ENCODE measurements at places on chromosomes 16 and 17.

DNA sequence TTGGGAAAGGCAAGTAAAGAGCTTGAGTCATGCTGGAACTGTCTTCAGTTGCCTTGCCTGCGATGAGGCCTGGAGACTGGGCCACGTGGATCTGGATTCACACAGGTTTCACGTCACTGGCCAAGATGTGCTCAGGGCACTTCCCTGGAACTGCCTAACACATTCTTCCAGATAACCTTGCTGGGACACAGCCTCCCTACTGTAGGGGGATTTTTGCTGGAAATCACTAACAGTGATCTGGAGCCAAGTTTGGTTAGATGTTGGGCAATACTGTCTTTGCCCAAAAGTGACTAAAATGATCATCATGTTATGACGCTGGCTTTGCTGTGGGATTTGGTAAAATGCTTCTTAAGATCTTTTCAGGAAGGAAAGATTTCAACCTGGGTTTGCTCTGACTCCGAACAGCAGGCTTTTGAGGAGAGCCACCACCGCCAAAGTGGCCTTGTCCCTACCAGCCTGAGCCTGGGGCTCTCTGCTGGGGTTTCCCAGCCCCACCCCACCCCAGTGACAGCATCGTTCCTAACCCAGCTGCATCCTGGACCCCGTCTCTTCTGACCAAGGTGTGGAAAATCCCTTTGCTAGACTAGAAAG, 14.7 kb downstream of the C1QTNF1 start:
- DNase-seq = no peak

GRCh38 chr16:59698346-59699020, 964.4 kb upstream of the GOT2 start:
- no peak for DNase-seq

DNA sequence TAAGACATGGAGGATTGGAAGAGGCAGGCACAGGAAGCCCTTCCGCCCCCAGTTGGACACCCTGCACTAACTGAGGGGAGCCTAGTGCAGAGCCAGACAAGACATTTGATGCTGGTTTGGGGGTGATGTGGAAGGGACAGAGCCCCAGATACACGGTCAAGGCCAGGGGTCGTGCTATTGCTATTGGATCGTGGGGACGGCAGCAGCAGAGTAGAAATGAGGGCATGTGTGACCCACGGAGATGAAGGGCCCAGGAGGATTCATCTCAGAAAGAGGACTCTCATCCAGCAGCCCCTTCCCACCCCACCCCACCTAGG, 2.0 kb upstream of the VAMP2 start:
- no peak for DNase-seq

DNA sequence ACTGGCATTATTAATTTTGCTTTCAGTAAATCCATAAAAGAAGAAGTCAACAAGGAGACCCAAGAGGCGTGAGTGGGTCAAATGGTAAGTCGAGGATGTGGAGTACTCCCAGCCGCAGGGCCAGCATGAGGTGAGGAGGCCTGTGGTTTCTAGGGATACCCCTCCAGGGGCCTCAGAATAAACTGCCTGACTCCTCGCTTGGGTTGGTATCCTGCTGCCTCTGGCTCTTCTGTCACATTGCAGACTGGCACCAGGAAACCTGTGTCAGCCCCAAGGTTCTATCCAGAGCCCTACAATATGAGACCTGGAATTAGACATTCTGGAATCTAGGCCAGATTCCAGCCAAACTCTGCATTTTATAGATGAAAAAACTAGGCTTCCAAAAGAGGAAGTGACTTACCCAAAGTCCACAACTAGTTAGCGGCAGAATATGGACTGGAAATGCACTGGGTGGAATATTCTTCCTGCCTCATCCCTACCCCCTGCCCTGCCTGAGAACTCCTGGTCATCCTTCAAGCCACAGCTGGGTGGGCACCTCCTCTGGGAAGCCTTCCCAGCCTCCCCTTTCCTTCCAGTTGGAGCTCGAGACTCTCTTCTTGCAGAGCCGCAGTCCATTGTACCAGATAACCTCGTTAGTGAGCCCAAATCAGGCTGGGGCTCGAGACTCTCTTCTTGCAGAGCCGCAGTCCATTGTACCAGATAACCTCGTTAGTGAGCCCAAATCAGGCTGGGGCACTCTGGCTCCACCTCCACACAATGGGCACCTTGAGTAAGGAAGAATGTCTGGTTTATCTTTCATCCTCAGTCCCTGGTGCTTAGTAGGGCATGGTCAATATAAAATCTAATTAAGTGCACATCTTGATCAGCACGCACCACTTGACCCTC, 22.6 kb downstream of the C17orf67 start:
- no peak for DNase-seq

DNA sequence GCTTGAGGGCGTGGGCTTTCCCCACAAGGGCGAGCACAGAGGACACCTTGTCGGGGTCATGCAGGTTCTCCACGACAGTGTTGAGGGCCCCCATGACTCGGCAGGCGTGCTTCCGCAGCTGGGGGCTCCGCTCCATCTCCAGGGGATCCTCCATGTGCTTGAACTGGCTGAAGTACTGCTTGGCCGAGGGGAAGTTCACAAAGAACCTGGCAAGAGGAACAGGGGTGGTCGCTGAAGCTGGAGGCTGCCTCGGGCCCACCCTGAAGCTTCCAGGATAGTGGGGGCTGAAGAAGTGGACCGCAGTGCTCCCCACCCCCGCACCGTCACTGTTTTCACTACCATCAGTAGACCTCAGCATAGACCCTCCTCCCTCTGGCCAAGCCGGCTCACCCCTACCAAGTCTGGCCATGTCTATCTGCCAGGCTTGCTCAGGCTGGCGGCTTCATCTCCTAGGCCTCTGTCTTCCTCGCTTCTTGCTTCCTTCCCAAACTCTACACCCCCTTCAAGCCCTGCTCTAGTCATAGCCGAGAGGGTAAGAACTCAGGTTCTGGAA, 5.9 kb downstream of the CYGB start:
- DNase-seq = no peak

GRCh38 chr17:3655766-3656165, 12.6 kb downstream of the TAX1BP3 start:
- no peak for DNase-seq

- DNase-seq = peak; percentile 98
Measured at GRCh38 chr16:70380919-70381603, 34.4 kb downstream of the DDX19A start.

GRCh38 chr16:23114131-23114904, 34.9 kb downstream of the USP31 start:
- no peak for DNase-seq

- no peak for DNase-seq
Measured at GRCh38 chr16:81987121-81987520, 24.1 kb downstream of the SDR42E1 start.

GRCh38 chr17:44209786-44210341, 9.6 kb downstream of the UBTF start:
- DNase-seq = no peak

- no peak for DNase-seq
Measured at GRCh38 chr16:28496844-28497243, 2.4 kb downstream of the APOBR start.

DNA sequence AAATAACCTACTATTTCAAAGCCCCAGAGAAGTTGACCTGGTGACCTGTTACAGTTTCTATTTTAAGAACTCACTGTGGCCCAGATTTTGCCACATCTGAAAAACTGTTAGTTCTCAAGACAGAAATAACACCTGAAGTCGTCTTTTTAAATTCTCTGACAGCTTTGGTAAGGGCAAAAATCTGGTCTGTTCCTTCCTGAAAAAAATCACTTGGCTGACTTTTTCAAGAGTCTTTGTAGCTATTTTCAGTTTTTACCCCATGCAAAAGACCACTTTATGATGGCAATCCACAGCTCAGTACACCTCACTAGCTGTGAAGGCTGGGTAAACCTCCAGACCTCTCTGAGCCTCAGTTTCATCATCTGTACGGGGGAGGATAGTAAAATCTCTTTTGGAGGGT, 60.7 kb upstream of the SREBF1 start:
- no peak for DNase-seq

GRCh38 chr16:86772671-86773353, 194.5 kb downstream of the FOXL1 start:
- DNase-seq = no peak

- DNase-seq = peak; percentile 47
Measured at GRCh38 chr16:80526418-80527061, 14.3 kb upstream of the DYNLRB2 start.

GRCh38 chr17:41532947-41533570, 5.0 kb upstream of the KRT19 start:
- DNase-seq = no peak

GRCh38 chr16:53176434-53176833, 121.6 kb downstream of the CHD9 start:
- no peak for DNase-seq

GRCh38 chr17:2449486-2449885, 48.6 kb upstream of the MNT start:
- no peak for DNase-seq

- DNase-seq = no peak
Measured at GRCh38 chr16:89658221-89658879, 714 bp downstream of the SPATA33 start.

DNA sequence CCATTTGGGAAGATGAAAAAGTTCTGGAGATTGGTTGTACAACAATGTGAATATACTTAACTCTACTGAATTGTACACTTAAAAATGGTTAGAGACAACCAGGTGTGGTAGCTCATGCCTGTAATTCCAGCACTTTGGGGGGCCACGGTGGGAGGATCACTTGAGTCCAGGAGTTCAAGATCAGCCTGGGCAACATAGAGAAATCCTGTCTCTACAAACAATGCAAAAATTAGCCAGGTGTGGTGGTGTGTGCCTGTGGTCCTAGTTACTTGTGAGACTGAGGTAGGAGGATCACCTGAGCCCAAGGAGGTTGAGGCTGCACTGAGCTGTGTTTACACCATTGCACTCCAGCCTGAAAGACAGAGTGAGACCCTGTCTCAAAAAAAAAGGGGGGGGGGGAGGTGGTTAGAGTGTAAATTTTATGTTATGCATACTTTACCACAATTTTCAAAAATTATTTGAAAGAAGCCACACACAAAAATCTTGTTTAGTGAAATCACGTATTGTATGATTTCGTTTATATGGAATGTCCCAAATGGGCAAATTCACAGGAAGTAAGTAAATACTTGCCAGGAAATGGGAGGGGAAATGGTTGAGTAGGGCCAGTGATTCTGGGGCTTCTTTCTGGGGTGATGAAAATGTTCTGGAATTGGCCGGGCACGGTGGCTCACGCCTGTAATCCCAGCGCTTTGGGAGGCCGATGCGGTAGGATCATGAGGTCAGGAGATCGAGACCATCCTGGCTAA, 37.1 kb upstream of the AMZ2 start:
- DNase-seq = no peak

DNA sequence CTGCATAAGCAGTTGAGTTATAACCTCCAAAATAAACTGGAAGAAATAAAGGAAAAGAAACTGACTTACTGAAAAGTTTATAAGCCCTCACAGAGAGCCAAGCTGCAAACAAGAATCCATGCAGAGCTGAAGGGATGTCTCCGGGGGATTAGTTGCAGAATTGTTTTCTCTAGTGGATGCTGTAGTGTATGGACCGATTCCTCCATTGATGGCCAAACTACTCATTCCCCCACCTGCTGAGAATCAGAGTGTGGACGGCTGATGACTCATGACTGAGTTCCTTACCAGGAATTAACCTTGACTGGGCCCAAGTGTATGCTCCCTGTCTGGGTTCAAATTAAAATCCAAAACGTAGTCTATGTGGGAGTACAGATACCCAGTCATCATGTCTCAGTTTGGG, 93.9 kb upstream of the CDH8 start:
- DNase-seq = no peak

DNA sequence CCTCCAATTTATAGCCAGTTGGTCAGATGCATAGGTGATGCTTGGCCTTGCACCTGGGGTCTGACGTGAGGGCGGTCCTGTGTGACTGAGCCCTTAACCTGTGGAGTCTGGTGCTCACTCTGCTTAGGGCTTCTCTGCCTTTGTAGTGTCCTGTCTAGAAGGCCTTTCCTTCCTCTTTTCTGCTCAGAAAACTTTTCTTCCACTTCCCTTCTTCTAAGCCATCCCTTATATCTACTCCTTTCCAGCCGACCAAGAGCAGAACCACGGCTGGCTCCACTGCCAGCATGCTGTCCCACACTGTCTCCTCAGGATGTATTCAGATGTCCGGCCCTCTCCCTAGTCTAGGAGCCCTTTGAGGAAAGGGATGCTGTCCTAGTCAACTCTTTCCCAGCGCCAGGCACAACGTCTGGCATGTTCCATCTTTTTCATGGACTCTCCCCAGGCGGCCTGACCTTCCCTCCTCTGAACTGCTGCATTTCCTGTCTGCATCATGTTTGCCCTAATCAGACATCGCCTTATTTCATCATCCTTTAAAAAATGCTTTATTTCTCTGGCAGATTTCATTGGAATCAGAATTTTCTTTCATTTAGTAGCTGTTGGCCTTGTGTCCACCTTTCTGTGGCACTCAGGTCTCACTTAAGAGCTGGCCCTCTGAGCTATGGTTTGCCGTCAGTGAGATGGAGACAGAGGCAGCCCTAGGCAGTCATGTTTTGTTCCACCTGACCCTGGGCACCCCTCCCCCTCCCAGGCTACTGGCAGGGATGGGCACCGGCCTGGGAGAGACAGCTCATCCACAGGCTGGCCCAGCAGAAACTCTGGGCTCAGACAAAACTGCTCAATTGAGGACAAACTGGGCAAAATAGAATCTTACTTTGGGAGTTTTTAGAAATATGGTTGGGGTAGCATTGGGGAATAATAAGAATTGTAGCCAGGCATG, 15.5 kb upstream of the BRCA1 start:
- DNase-seq = no peak

GRCh38 chr17:83193336-83194185, 114.2 kb downstream of the METRNL start:
- DNase-seq = no peak

DNA sequence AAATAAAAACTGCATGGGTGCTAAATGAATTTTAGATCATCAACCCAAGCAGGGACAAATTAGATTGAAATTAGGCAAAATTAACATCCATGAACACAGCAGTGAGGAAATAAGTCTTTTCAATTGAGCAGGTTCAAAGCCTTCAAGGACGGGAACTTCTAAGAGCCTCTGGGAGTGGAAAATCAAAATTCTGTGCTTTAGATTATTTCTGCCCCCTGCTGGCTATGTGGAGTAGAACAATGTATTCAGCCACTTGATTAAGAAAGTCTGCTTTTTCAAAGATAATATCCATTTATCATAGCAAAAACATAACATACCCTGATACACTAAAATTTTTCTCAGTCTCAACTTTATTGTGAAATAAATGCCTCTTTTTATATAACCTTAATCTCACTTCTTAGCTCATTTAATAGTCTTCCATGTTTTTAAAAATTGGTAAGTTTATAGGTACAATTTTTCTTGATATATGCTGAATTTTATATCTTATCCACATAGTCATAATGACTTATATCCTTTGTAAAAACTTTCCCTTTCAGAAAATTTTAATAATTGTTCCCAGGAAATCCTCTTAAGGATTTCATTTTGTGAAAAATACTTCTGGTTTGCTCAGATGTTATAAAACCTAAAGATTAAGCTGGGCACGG, 28.1 kb upstream of the NOL11 start:
- peak; percentile 57 for DNase-seq

DNA sequence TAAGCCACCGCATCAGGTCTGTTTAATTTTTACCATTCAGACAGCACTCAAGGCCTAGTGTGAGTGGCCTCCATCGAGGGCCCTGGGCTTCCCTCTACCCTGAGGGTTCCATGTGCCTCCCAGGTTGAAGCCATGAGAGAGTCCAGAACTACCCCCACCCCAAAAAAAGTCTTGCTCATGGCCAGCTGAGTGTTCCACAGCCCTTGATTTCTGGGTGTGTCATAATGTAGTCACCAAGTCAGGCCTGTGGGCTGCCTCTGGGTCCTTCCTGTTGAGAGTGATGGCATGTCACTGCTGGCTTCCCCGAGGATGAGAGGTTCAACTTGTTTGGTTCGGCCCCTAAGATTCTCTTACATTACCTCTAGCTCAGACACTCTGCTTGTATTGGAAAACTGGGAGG, 100.6 kb downstream of the PITPNC1 start:
- no peak for DNase-seq

- no peak for DNase-seq
Measured at GRCh38 chr16:64531401-64531800, 590.5 kb downstream of the CDH11 start.
